Left colon (tissue), 2 donors: ENCODE measurements at places on chromosomes 16 and 17. TPM values are rescaled to one million over a fixed set of nuclear protein-coding genes. Genes with fewer than 3 reads are reported as not detected.

CORO6 gene
- total RNA-seq: 4.4 TPM

GRCh38 chr17:67401598-67402504 is 24.8 kb downstream of the PITPNC1 start:
- DNase-seq: no peak

DNA sequence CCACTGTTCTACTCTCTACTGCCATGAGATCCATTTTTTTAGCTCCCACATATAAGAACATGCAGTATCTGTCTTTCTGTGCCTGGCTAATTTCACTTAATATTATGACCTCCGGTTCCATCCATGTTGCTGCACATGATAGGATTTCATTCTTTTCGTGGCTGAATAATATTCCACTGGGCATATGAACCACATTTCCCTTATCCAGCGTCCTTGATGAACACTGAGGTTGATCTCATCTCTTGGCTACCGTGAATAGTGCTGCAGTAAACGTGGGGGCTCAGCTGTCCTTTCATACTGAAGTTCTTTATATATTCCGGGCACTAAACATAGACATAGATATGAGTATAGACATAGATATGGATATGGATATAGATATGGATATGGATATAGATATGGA is 109.3 kb upstream of the TNRC6C start:
- no peak for DNase-seq

- DNase-seq: no peak
These were observed 45.8 kb downstream of the TENT4B start for GRCh38 chr16:50198802-50199403.

- no peak for DNase-seq
These were observed 13.5 kb downstream of the SDR42E1 start for GRCh38 chr16:81997738-81998137.

KIF2B gene
- total RNA-seq: not detected

GRCh38 chr17:75088465-75089417 is 987 bp downstream of the SLC16A5 start:
- peak; percentile 45 for DNase-seq

DNA sequence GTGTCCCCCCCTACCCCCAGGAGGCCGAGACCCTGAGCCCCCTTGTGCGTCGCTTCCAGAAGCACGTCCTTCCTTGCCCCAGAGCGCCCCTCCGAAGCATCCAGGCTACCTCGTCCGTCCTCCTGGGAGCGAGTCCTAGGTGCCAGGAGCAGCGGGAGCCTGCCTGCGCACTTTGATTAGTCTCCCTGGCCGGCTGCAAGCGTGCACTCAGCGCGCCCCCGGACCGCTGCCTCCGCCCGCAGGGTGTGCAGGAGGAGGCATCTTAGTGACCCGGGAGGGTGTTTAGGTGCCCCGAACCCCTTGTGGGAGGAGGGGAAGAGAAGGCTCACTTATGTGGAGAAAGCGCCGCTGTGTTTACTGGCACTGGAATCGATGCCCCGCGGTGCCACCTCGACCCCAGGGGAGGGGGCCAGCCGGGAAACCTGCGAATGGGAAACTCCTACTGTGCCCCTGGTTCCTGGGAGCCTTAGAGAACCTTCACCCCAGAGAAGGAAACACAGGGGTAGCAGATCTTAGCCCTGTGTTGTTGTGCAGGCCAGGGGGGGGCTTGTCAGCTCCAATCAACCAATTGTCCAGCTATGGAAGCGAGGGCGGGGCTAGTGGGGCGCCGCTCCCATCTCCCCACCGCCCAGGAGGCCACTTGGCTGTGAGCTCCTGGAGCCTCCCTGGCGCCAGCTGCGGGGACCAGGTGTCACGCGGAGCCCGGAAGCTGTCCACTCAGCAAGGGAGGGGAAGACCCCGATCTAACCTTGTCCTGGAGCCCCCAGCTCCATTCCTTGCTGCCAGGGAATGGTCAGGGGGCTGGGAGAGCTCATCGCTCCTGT is 922.8 kb upstream of the EEF2KMT start:
- DNase-seq: no peak

DNA sequence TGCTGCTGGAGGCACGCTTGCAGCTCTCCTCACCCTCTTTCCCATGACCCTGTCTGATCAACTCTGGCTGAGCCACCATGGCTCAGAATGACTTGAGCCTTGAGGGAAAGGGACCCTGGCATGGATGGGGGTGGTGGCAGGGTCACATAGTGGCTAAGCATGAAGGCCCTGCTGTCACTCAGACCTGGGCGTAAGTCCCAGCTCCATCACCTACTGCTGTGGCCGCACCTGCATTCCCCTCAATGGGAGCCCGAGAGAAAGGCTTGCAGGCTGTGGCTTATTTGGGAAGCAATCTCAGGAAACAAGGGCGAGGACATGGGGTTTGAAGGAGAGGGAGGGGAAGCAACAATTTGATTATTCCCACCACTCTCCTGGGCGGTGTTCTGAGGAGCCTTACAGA is 17.7 kb upstream of the RAP1GAP2 start:
- DNase-seq: no peak

GRCh38 chr17:80364091-80364691 is 50.8 kb upstream of the ENDOV start:
- no peak for DNase-seq

- DNase-seq: no peak
These were observed 39.4 kb upstream of the CDH3 start for GRCh38 chr16:68605746-68606145.

- DNase-seq: no peak
These were observed 111.4 kb downstream of the METRNL start for GRCh38 chr17:83190601-83191387.

DNA sequence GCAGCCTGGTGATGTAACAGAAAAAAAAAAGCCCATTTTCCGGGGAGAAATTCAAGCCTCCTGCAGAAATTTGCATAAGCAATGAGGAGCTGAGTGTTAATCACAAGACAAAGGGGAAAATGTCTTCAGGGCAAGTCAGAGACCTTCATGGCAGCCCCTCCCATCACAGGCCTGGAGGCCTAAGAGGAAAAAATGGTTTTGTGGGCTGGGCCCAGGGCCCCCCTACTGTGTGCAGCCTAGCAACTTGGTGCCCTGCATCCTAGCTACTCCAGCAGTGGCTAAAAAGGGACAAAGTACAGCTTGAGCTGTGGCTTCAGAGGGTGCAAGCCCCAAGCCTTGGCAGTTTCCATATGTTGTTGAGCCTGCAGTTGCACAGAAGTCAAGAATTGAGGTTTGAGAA is 49.7 kb downstream of the AHSP start:
- DNase-seq: no peak

- no peak for DNase-seq
These were observed 442.3 kb downstream of the NPIPA7 start for GRCh38 chr16:16821261-16821660.

DNA sequence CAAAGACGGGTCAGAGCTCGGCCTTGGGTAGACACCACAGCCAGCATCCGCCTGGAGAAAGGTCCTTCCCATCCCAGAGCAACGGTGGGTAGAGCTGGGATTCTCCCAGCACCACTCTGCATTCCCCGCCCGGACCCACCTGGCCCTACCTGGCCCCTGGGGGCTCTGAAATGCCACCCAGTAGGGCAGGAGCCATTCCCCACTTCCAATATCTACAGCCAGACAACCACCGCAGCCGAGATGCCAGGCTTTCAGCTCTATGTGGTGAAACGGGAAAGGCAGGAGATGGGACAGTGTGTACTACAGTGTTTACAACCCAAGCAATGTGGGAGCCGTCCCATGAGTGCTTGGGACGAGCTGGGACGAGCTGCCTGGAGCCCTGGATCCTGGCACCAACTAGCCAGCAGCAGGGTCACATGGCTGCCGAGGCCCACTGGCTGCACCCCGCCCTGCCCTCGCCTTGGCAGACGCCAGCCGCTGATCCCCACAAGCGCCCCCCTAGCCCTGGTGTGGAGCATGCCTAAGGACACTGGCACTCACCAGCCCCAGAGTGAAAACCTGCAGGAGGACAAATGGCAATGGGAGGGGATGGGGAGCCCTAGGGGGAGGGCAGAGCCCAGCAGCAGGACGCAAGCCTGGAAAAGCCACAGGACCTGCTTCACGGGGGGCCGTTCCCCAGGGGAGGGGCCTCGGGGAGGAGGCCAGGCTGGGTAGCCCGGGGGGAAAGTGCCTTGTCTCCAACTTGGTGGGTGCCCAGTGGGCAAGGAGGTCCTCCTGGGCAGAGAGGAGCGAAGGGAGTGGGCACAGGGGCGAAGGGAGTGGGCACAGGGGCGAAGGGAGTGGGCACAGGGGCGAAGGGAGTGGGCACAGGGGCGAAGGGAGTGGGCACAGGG is 13.5 kb downstream of the TMC6 start:
- DNase-seq: no peak

GRCh38 chr16:23847948-23848347 is 12.2 kb downstream of the PRKCB start:
- DNase-seq: no peak

KCNH6 gene
- total RNA-seq: 0.58 TPM

GRCh38 chr16:54000361-54000760 is 286.2 kb downstream of the IRX3 start:
- DNase-seq: no peak
